ENCODE measurements at places on chromosomes 13 and 19.
A peak's percentile ranks its signal among the peaks of the same experiment; 100 is the strongest.

DNA sequence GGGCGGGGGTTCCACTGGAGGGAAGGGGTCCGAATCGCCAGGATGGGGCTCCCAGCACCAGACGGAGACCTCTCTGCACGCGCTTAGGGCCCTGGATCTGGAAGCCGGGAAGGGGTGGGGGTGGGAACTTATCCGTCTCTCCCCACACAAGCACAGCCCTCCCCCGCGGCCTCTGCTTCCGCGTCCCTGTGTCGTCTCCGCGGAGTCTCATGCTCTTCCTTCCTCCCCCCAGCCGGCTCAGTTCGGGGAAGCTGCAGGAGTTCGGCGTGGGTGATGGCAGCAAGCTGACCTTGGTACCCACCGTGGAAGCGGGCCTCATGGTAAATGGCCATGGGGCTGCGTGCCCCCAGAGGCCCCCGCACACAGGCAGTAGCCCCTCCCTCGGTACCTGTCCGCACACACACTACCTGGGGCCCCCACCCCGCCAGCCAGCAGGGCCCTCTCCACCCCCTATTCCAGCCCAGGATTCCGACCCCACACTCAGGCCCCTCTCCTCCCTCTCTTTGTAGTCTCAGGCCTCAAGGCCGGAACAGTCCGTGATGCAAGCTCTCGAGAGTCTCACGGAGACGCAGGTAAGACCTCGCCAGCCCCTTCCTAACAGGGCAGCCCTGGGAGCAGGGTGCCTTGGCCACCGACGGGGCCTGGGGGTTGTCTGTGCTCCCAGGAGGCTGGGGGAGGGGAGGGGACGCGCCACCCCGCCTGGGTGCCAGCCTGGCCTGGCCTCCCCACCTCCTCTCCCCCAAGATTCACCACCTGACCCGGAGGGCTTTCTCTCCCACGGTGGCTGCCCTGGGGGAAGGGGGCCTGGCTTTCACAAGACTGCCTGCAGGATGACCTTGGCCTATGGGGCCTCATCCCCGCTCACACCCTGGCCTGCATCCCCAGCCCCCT, 3.2 kb downstream of the MIDN start:
- DNase-seq: peak; percentile 80

- no peak for DNase-seq
These were observed 117.6 kb downstream of the DNAJC15 start for GRCh38 chr13:43140985-43141384.

DNA sequence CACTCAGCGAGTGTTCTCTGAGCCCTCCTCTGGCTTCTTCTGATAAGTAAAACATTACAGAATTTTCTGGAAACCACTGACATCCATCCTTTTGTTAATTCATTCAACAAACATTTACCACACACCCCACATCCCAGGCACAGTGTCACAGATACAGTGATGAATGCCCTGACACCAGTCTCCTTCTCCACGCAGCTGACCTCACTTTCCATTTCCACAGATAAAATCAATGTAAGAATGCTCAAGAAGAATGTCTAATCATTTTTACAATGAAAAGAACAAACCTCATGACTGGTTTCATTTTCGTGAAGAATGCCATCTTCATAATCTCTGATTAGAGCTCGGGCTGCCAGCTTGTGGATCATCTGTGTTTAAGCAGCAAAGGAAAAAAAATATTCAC, 69.2 kb downstream of the PARP4 start:
- no peak for DNase-seq

- DNase-seq: peak; percentile 72
These were observed at the start of gene PNMA8A for GRCh38 chr19:46471116-46471733. TSS of gene PNMA8A (minus strand) at chr19:46471563. CDS start at chr19:46471035, 528 bp downstream.

- DNase-seq: no peak
These were observed 135.9 kb upstream of the TMTC4 start for GRCh38 chr13:100810481-100810880.

- no peak for DNase-seq
These were observed 110.2 kb upstream of the DOCK9 start for GRCh38 chr13:99087954-99088491.

GRCh38 chr19:11861301-11861700, 12.8 kb downstream of the ZNF439 start:
- DNase-seq: no peak

GRCh38 chr13:114073881-114074612, 58.4 kb downstream of the RASA3 start:
- DNase-seq: no peak

GRCh38 chr19:41299755-41300089, 10.2 kb upstream of the CCDC97 start:
- peak; percentile 95 for DNase-seq

- DNase-seq: no peak
These were observed 23.5 kb downstream of the FAM187B start for GRCh38 chr19:35204799-35205732.

All from fibroblast of villous mesenchyme (primary cell).